Dermis blood vessel endothelial cell (primary cell): ENCODE measurements at places on chromosomes 3 and 15. TPM values are rescaled to one million over a fixed set of nuclear protein-coding genes. Genes with fewer than 3 reads are reported as not detected.

RNU5B-1 gene
- total RNA-seq: not detected in 2 replicates

ACTRT3 gene
- 3.6 and 4.7 TPM in 2 replicates for total RNA-seq

DNA sequence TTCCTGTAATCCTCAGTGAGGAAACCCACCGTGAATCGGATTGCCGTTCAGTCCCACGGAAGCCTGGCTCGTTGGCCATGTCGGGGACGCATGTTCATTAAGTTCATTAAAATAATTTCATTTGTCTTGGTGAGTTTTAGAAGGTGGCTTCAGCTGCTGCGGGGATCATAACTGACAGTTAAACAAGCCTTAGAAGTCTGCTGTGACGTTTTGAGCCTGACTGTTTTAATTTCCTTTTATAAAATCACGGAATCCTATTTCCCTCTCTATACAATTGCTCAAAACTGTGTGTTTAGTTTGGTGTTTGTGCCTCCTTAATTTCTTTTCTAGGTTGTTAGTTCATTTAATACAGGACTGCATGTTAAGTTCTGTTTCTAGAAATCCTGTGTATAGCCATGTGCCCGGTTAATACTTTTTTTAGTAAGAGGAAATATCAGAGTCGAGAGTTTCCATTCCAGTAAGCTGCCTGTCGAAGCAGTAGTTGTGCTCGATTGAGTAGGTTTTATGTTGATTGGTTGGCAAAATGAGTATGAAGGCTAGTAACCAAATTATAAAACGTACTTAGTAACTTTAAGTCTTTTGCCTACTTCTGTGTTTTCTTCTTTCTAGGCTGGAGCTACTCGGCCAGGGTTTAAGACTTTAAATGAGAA lies 705 bp downstream of the NIPA2 start:
- peak; percentile 29 for DNase-seq

DNA sequence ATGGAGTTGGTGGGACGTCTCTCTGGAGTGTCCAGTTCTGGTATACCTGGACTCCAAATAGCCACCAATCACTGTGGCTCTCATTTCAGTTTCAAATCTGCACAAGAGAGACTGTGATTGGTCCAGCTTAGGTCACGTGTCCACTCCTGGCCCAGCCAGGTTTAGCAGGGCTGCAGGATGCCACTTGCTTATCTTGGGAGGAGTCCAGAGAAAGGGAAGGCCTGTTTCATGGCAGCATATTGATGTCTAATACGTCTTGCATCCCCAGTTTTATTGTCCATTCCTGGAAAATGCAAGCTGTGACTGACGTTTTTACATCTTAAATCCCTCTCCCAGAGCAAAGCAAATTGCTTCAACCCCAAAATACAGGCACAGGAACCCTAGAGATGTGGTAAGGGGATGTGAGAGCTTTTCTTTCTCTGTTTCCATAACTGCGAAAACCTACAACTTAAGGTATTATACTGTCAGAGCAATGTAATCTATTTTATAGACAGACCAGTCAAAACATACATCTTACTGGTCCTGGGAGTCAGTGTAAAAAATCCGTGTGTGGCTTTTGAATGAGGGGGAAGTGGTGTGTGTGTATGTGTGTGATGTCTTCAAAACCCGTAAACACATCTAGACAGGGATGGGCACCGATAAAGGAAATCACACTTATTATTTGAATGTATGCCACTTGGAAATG lies 274.4 kb downstream of the TLE3 start:
- peak; percentile 55 for DNase-seq

DNA sequence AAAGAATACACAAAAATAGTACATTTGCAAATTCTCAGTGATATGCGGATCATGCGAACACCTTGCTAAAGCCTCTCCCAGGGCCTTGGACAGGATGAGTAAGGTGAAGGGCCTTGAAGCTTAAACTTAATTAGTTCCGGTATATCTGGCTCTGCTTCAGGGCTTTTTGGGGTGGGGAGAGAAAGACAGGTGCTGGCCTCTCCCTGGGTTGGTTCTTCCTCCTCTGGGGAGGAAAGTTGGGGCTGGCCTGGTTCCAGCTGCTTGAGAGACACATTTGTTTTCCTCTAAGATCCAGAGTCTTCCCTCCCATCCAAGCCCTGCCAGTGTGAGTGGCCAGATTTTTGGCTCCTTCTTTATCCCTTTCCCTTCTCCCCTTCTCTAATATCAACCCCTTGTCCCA lies 64.7 kb upstream of the EPHB3 start:
- no peak for DNase-seq

- no peak for DNase-seq
These were observed 52.8 kb downstream of the UBE3A start for GRCh38 chr15:25385986-25386385.

- no peak for DNase-seq
These were observed 151.1 kb downstream of the PGPEP1L start for GRCh38 chr15:98856532-98856907.

- no peak for DNase-seq
These were observed 50.0 kb upstream of the RPL35A start for GRCh38 chr3:197899833-197900478.
